Fibroblast of skin of abdomen (primary cell): ENCODE measurements at places on chromosomes 6 and 20.

DNA sequence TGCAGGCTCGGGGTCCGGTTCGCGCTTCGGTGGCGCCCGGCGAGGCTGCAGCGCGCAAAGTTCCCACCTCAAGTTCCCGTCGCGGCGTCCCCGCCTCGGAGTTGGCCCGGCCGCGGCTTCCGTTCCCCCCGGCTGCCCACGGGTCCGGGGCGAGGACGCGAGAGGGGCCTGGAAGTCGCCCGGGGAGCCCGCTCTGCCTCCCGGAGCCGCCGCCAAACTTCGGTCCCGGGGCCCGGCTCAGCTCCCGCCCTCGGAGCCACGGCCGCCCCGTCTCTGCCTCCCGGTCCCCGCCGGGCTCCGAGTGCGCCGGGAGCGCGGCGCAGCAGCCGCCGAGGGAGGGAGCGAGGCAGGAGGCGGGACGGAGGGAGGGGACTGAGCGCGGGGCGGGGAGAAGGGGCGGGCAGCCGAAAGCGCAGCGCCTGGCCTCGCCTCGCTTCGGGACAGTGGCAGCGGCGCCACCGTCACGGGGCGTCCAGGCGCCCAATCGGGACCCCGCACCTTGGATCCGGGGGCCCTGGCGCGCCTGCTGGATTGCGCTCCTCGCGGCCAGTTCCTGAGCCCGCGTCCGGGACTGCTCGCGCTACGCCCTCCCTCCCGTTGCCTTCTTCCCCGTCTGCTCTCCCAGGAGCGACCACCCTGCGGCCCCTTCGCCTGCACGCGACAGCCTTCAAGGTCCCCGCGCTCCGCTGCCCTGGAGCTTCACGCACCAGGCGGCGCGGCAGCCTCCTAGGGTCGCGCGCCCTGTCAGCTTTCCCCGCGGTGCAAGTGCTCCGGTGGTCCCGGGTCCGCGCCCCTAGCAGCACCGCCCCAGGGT lies at the start of gene KCNG1:
Gene KCNG1 (minus strand): TSS at position 305 of the 814 bp plus-strand sequence. CDS start 12,769 bp downstream, outside the sequence.
- peak; percentile 84 for DNase-seq

DNA sequence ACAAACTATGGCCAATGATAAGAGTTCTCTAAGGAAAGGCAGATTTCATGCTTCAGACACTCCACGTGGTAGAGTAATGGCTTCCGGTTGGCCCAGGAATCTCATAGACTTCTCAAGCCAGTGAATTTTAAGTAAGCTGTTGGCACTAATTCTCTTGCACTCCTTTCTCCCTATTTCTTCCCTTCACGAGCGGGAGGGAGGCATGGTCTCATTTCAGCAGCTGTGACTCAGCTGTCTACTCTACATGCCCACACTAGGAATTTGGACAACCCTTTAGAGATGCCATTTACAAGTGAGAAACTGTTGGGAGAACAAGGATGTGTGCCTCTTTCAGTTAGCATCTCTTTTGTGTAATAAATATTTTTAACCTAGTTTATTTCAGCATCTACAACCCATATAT lies 107.7 kb downstream of the PTPRK start:
- DNase-seq: no peak

GRCh38 chr20:11473983-11474382 lies 443.7 kb upstream of the BTBD3 start:
- no peak for DNase-seq

DNA sequence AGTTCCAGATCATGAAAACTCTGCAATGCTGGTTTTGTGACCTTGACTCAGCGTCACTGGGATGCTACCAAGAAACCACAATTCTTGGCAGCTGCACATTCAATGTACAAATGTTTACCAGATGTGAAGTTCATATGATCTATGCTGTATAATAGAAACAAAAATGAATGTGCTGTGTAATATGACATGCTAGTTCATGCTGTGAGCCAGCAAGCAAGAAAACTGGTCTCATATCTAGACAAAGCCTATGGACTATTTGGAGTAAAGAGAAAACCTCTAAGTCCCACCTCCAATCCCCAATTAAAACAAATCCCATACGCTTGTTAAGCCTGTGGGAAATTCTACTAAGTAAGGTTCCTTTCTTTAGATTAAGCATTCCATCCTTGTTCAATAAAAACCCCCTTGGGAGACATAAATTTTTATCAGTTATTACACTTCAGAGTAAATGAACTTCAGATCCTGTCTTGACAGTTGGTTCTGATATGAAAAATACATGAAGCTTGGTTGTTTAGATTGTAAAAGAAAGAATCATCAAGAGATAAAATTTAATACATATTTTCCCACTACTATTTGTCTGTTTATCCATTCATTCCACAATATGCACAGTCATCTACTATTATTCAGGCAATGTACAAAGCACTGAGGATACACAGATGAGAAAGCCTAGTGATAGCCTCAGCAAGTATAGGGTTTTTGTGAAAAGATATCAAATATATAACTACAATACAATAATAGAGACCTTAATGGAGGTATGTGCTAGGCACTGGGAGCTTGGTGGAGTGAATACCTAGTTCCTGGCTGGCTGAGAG lies 20.1 kb downstream of the COL21A1 start:
- DNase-seq: peak; percentile 90

- no peak for DNase-seq
These were observed 68.8 kb downstream of the PFDN4 start for GRCh38 chr20:54276577-54277169.

DNA sequence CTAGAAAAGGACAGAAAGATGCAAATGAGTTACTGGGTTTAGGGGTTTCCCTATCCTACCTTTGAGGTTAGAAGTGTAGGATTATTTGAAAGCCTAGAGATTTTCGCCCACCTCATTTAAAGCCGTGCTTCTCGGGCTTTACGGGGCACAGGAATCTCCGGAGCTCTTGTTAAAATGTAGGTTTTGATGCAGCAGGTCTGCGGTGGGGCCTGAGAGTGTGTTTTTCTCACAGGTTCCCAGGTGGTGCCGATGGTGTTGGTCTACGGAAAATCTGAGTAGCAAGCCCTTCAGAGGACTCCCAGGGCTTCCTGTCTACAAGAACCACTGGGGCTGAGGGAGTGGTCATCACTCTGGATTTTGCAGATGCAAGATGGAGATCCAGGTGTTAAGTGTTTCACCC lies 47.5 kb downstream of the TRAM2 start:
- DNase-seq: no peak

DNA sequence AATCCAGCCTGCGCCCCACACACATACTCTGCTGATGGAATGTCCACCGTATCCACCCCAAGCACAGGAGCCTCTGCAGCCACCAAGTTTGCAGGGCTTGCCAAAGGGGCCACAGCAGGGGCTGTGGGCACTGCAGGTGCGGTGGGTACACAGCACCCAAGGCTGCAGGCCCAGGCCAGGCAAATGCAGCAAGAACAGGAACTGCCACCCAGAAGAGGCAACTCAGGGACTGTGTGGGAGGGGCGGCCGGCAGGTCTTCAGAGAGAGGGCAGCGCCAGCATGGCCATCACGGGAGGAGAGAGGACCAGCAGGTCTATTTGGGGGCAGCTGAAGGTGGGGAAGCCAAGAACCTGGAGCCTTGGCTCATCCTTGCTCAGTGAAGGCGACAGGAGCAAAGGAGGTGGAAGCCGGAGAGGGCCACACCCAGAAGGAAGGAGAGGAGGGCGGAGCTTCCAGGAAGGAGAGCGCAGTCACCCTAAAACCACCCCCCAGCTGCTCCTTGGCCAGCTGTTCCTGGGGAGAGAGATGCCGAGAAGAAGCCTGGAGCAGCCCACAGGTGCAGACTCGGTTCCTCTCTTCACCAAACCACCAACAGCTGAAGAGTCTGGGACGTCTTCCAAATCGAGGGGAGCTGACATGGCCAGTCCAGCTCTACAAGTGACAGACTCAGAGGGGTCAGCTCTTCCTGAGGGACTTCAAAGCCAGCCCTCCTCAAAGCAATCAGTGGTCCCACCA lies 265.1 kb upstream of the CDYL start:
- DNase-seq: no peak

GRCh38 chr6:117674991-117675657 lies at the start of gene NUS1:
TSS of gene NUS1 (plus strand) at chr6:117675469. CDS start at chr6:117675671, 202 bp downstream.
- DNase-seq: peak; percentile 99

GRCh38 chr6:167791780-167792478 lies 34.8 kb upstream of the AFDN start:
- DNase-seq: no peak

GRCh38 chr6:132972971-132973370 lies 158.6 kb downstream of the RPS12 start:
- DNase-seq: no peak
